Gastroesophageal sphincter (tissue), 4 donors: ENCODE measurements at places on chromosomes 1 and 21.

DNA sequence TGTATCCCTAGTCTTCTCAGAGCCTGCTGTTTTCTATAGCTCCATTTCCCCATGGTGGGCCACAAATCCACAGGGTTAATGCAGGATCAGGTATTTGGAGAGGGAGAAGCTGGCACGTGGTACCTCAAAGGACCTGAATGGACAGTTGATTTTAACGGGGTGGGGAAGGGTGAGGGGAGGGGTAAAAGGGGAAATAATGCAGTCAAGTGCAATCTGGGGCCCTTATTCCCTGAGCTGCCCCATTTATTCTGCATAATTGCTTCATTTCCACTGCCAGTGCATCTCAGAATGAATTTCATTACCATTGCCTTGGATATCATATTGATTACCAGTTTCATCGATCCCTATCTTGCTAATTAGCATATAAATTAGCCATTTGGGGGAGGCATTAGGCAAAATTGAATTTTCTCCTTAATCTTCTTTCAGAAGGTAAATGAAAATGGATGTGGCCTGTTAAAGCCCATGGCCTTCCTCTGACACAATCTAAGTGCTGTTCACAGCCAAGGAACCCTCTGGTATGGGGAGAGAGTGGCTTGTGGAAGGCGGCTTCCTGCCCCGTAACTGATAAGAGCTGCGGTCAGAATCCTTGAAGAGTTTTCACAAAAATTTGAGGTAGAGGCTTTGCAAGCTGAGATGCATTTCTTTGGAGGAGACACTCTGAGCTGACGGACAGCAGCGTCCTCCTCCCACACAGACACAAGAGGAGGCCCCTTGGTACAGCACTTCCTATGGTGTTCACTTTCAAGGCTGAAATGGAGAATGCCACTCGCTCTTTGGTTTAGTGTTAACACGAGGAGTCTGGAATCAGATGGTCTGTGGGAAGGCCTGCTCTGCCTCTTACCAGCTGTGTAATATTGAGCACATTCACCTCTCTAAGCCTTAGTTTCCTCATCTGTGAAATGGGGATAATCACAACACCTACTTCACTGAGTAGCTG lies 34.4 kb downstream of the PHC2 start:
- no peak for ATAC-seq

GRCh38 chr1:32816676-32817158 lies 441 bp downstream of the YARS1 start:
- peak; percentile 2 for ATAC-seq

- no peak for ATAC-seq
These were observed 37.2 kb downstream of the TTLL7 start for GRCh38 chr1:83961571-83962295.

GRCh38 chr1:195584870-195585624 lies 1023.2 kb downstream of the KCNT2 start:
- ATAC-seq: no peak

- ATAC-seq: no peak
These were observed 30.4 kb upstream of the SOX13 start for GRCh38 chr1:204042516-204042915.

- no peak for ATAC-seq
These were observed 237.1 kb downstream of the SLC45A1 start for GRCh38 chr1:8554956-8555534.

GRCh38 chr1:9181990-9182783 lies 52.4 kb upstream of the H6PD start:
- ATAC-seq: peak; percentile 52

GRCh38 chr1:50257940-50258685 lies 149.4 kb downstream of the ELAVL4 start:
- ATAC-seq: no peak

DNA sequence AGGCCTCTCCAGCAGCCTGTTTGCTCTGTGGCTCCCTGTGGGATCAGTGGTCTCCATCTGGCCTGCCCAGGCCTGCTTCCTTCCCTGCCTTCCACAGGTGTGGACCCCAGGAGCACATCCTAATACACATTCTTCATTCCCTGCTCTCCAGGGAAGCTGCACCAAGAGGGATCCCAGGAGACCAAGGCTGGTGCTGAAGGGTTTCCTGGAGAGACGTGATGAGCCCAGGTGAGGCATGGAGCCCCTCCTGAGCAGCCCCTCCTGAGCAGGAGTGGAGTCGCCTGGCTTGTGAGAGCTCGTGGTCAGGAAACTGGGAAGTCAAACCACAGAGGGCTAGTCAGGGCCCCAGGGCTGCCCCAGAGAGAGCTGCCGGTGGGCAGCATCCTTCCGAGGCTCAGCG lies 561.4 kb downstream of the MATN1 start:
- no peak for ATAC-seq

DNA sequence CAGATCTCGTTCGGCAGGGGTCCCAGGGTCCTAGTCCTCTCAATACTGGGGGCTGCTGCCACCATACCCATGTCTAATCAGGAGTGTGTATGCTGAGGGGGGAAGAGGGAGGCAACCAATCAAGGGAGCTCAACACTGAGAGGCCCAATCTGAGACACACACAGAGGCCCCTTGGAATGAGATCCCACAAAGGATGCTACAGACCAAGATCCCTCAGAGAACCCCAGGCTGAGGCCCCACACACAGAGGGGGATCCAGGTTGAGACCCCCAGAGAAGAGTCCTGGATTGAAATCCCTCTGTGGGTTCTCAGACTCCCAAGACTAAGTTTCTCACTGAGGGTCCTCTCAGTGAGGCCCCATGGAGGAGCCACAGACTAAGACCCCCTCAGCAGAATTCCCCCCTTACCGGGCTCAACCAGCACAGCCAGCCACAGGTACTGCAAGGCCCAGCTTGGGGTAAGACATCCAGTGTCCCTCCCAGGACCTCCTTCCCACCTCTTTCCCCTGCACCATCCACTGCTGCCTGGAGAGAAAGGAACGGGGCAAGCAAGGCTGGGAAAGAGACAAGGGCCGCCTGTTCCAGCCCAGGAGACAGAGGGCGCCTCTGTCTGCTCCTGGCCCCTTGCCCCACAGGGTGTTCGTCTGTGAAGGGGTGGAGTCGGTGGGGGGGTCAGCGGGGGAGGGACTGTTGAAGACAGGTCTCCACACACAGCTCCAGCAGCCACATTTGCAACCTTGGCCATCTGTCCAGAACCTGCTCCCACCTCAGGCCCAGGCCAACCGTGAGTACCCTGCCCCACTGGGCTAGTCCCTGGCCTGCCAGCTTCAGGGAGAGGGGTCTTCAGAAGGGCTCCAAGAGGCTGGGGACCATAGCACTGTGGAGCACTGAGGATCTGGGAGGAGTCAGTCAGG lies at the start of gene S100A1:
TSS of gene S100A1 (plus strand) at position 720 of the 912 bp plus-strand sequence. CDS start 2,088 bp downstream, outside the sequence.
- peak; percentile 23 for ATAC-seq

DNA sequence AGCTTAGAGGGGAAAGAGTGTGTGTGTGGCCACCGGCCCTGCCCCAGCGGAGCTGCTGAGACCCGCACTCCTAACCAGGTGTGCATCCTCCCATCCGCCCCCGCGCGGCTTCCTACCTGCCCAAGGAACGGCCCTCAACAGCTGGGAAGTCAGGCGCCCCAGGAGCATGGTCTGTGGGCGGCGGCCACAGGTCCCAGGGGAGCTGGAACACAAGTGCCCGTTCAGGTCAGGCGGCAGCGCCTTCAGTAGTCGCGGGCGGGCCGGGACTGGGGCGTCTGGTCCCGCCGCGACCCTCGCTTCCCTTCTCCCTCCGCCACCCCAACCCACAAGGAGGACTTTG lies 448 bp downstream of the AURKAIP1 start:
- no peak for ATAC-seq

GRCh38 chr1:7422561-7422960 lies 348.5 kb upstream of the VAMP3 start:
- no peak for ATAC-seq

GRCh38 chr1:240192851-240193250 lies 101.2 kb downstream of the FMN2 start:
- ATAC-seq: no peak

DNA sequence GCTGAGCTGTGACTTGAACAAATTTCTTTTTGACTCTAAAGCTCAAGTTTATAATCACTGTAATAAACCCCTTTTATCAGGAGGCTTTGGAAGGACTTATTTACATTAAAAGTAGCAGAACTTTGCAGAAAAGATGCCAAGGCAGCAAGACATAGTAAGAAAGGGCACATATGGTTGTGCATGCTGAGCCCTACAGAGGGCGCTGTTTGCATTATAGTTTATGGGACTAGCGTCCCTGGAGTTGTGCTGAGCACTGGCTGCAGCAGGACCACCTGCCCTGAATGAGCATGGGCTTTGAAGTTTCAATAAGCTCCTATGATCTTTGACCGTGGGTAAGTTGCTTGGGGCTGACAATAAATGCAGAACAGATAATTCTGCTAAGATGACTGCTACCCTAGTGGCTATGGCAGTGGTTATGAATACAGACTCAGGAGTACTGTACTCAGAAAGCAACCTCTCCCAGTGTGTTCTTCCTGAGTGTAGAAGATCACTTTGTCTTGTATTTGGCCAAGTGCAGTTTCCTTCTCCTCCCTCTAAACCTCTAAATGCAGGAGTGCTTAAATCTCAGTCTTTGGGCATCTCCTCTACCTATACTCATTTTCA lies 45.4 kb upstream of the USP1 start:
- no peak for ATAC-seq

DNA sequence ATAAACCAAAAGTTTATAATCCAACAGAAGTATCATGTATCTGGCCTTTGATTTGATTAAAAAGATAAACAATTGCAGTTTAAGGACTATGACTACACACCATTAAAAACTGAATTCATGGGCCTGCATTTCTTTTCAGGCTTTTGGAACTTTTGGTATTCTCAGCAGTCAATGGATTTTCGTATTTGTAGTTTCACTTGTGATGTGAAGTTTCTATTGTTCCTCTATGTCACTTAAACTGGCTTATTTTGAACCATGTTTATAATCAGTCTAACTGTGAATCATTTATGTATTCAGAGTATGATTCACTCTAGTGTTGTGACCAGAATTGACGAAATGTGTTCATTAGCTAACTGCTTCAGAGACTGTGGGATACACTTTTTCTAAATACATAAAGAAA lies 132.9 kb downstream of the COQ8A start:
- ATAC-seq: no peak

GRCh38 chr1:231841616-231842344 lies 215.2 kb downstream of the DISC1 start:
- peak; percentile 63 for ATAC-seq

- ATAC-seq: no peak
These were observed 3.5 kb downstream of the MARCKSL1 start for GRCh38 chr1:32332290-32333079.

DNA sequence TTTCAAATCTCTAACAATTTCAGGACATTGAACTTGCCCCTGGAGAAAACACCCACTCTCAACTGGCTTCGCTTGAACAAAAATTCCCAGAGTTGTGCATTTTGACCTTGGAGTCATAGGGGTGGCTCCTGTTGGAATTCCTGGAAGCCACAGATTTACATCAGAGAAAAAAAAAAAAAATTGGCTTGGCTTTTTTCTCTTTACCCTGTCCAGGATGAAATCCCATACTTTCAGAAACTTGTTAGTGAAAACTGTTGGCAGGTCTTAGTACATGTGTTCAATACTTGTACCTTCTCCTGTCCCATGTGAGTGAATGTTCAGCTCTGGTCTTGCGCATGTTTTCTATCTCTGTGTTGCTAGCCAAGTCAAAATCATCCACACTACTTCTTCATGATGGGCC lies 228.8 kb downstream of the TGFB2 start:
- ATAC-seq: no peak

- no peak for ATAC-seq
These were observed 44.5 kb downstream of the CBS start for GRCh38 chr21:43031121-43031619.

GRCh38 chr1:154837034-154837671 lies 32.9 kb downstream of the KCNN3 start:
- peak; percentile 40 for ATAC-seq

DNA sequence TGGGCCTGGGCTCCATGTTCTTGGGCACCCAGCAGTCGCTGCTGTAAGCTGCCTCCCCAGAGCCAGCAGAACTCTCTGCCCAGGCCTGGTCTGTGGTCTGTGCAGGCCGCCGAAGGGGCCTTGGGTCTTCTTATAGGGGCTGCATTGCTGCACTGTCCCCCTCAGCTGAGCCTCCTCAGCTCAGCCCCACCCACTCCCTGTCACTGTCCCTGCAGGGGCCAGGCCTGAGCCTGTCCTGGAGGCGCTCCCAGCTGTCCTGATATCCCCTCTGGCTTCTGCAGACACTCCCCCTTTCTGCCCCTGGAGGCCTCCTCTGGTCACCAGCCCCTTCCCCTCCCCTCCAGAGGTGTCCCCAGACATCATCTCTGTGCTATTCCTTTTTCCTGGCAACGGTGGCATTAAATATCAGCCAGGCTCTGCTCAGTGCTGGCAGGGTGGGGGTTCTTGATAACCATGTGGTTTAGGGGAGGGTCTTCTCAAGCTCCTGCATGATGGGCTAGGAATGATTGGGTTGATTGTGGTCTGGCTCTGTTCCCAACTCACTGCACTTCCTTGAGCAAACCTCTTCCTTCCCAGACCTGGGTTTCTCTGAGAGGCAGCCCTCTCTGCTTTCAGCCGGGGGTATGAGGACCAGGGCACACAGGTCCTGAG lies 3.7 kb upstream of the FOXO6 start:
- ATAC-seq: no peak

GRCh38 chr1:62903982-62904855 lies 120.3 kb downstream of the ATG4C start:
- no peak for ATAC-seq

GRCh38 chr1:66384258-66384921 lies 149.6 kb upstream of the SGIP1 start:
- ATAC-seq: no peak

- ATAC-seq: no peak
These were observed 16.6 kb downstream of the CNTN2 start for GRCh38 chr1:205059660-205060059.

GRCh38 chr1:113353580-113353979 lies 36.7 kb upstream of the MAGI3 start:
- no peak for ATAC-seq

- peak; percentile 76 for ATAC-seq
These were observed 195.2 kb downstream of the PBX1 start for GRCh38 chr1:164754088-164754600.

GRCh38 chr1:151510614-151510956 lies 602 bp upstream of the CGN start:
- no peak for ATAC-seq

DNA sequence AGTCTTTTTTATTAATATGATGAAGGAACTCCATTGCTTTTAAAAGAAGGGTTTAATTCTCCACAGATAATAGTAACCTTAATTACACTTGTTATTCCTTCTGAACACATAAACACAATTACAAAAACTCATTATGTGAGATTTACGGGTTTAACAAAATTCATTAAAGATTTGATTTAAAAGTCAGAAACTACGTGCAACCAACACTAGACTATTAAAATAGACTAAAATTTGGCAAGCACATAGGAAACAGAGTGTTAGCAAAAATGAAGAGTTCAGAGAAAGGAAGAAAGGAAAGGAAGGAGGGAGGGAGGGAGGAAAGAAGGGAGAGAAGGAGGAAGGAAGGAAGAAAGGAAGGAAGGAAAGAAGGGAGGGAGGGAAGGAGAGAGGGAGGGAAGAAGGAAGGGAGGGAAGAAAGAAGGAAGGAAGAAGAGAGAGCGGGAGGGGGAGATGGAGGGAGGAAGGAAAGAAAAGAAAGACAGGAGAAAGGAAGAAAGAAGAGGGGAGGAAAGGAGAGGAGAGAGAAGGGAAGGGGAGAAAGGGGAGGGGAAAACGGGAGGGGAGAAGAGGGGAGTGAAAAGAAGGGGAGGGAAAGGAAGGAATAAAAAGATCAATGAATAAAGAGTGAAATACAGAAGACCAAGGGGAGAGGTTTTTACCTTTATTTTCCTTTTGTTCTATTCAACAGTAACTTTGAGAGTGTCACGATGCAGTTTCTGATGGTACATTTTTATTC lies 123.4 kb upstream of the LYPLAL1 start:
- no peak for ATAC-seq

GRCh38 chr1:153465811-153466636 lies 5.6 kb upstream of the S100A7 start:
- ATAC-seq: peak; percentile 61
